ENCODE measurements at places on chromosomes 6 and 20. TPM values are rescaled to one million over a fixed set of nuclear protein-coding genes. Genes with fewer than 3 reads are reported as not detected.

The AGER gene
- 1.4 TPM for polyA plus RNA-seq

GRCh38 chr6:36484736-36485135, 41.9 kb downstream of the KCTD20 start:
- no peak for DNase-seq

The BEND6 gene
- 2.4 TPM for polyA plus RNA-seq

DNA sequence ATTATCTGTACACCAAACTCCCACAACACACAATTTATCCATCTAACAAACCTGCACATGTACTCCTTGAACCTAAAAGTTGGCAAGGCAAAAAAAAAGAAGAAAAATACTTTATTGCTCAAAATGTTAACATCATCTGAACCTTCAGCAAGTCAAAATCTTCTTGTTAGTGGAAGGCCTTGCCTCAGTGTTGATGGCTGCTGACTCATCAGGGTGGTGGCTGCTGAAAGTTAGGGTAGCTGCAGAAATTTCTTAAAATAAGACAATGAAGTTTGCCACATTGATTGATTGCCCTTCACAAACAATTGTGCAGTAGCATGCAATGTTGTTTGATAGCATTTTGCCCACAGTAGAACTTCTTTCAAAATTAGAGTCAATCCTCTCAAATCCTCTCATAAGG, 2.7 kb upstream of the WFDC11 start:
- DNase-seq: no peak

- DNase-seq: peak; percentile 77
Measured at GRCh38 chr20:53829255-53829723, 235.7 kb upstream of the ZNF217 start.

DNA sequence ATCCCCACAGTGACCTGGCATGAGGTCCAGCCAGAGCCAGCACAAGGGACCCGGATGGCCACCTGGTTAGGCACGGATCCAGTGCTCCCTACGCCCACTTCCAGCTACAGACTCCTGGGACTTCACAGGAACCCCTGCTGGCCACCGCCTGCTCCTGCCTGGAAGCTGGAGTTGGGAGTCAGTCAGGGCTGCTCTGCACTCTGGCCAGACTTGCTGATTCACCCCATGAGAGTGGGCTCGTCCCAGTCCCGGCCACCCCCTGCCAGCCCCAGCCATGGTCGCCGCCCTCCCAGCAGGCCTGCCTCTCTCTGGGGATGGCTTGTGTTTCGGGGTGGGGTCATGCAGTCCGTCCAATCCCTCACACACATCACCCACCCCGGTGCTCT, 125.8 kb downstream of the DLL1 start:
- no peak for DNase-seq

- DNase-seq: peak; percentile 94
Measured at GRCh38 chr20:29079769-29080690, 2177.4 kb upstream of the DEFB115 start.

- peak; percentile 70 for DNase-seq
Measured at GRCh38 chr6:11212664-11213063, 19.8 kb downstream of the NEDD9 start.

The GGTLC1 gene
- not detected for polyA plus RNA-seq

The SIRPB2 gene
- polyA plus RNA-seq: not detected

The TRDN gene
- not detected for polyA plus RNA-seq

The ATP9A gene
- 10.2 TPM for polyA plus RNA-seq

- DNase-seq: peak; percentile 48
Measured at GRCh38 chr6:100078509-100078908, 84.5 kb upstream of the MCHR2 start.

The IL17F gene
- not detected for polyA plus RNA-seq

The TMC2 gene
- polyA plus RNA-seq: not detected

DNA sequence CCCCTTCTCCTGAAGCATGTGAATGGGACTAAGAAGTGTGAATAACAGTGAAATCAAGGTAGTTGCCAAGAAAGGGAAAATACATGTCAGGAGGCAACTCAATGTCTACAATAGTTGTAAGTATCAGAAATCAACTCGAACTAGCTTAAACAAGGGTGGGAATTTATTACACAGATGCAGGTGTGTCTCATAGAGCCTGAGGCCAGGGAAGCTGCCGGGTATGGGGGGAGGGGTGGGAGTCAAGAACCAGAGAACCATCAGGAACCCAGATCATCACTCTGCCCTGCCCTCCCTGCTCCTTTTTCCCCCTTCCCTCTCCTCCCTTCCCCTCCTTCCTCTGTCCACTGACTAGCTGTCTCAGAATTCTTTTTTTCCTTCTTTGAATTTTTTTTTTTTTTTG, 34.9 kb upstream of the BMP6 start:
- no peak for DNase-seq

The LY6G6F gene
- polyA plus RNA-seq: not detected

- DNase-seq: no peak
Measured at GRCh38 chr6:31202259-31203166, 32.0 kb upstream of the POU5F1 start.

GRCh38 chr6:118649918-118650581, 1.3 kb downstream of the CEP85L start:
- no peak for DNase-seq

DNA sequence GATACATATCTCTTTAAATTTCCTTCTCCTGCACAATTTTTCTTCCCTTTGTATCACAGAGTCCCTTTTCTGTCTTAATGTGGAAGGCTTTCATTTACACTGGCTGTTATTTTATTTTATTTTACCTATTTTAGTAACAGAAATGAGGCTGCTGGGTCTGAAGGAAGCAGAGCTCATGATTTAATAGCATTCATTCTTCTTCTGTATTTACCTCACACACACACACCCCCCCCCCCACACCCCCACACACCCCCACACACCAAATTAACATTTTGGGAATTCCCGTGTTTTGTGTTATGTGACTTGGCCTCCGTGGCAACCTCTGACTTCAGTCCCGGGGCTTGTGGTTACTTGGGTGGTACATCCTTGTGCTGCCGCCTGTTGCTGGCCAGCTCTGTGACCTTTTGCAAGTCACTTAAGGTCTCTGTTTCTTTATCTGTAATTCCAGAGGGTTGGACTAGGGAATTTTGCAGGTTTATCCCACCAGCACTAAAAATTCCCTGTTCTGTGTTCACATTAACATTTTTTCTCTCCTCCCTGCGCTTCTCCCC, 108.8 kb downstream of the TIAM2 start:
- DNase-seq: no peak

DNA sequence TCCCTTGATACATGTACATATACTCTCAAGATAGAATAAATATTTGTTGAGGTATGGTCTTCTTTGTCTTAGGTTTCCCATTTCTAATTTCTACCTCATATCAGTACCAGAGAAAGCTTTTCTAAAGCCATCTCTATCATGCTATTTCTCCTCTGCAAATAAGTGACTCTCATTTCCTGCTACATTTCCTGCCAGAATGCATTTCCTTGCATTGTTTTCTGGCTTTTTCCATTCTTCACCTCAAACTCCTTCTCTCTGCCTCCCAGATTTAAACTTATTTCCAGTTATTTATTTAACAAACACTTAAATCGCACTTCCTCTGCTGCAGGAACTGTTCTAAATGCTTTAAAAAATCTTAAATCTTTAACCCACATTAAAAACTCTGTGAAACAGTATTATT, 74.4 kb upstream of the STMND1 start:
- no peak for DNase-seq

The MTFR2 gene
- 11.8 TPM for polyA plus RNA-seq

DNA sequence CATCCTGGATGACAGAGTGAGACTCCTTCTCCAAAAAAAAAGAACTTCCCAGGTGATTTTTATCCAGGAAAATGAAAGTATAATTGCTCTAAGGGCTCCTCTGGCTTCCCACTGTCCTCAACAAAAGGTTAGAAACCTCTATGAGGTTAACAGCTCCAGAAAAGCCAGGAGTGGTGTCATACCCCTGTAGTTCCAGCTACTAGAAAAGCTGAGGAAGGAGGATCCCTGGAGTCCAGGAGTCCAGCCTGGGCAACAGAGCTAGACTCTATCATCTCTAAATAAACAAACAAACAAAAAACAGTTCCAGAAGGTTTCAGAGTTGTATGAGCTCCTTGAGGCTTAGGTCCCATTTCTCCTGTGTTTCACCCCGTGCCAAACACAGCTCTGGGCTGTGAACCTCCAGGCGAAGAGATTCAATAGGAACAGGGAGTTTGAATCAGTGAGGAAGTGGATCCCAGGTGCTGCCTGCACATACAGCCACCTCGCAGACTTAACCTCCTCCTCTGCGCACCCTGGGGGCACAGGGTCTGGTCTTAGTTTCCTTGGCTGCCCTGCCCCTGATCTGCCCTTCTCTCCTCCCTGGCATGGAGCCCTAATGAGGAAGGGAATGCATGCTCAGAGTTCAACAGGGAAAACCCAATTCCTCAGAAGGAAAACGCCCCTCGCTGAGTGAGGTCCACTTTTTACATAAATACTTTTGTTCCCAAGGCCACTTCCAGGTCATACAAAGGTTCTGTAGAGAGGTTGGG, 31.0 kb downstream of the ZC3H12D start:
- DNase-seq: no peak

DNA sequence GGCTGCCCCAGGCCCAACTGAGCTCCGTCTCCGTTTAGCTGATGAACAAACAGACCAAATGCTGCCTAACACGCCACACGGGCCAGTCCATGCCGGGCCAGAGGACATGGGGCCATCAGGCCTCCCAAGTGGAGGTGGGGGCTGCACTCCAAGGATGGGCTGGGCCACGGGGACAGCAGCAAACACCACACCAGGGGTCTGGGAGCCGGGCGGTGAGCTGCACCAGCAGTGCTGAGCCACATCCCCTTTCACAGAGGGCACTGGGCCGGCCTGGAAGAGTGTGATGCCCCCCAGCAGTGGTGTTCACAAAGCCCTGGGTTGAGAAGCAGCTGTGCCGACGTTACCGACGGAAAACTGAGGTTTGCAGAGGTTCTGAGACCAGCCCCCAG, 2.7 kb downstream of the KCNQ2 start:
- DNase-seq: no peak

- peak; percentile 90 for DNase-seq
Measured at GRCh38 chr20:53578492-53579222, 15.0 kb downstream of the ZNF217 start.

DNA sequence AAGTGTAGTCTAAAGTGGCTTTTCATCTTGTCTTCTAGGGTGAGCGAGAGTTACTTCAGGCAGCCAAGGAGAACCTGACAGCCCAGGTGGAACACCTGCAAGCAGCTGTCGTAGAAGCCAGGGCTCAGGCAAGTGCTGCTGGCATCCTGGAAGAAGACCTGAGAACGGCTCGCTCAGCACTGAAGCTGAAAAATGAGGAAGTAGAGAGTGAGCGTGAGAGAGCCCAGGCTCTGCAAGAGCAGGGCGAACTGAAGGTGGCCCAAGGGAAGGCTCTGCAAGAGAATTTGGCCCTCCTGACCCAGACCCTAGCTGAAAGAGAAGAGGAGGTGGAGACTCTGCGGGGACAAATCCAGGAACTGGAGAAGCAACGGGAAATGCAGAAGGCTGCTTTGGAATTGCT, 27.1 kb downstream of the C20orf173 start:
- no peak for DNase-seq

DNA sequence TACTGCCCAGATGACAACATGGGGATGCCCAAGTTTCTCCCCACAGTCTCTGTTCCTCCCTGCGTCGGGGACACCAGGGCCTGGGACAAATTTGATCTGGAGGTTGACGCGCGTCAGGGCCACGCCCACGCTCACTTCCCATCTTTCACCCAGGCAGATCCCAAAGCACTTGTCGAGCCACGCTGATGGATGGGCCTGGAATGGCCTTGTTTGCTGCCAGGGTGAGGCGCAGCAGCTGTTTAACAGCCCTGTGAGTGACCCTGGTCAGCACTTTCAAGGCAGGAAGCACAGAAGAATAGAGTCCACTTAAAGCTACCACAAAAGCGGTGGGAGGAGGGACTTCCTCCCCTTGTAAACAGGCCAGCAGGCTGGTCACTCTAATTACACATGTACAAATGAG, 324.7 kb upstream of the JARID2 start:
- DNase-seq: no peak

DNA sequence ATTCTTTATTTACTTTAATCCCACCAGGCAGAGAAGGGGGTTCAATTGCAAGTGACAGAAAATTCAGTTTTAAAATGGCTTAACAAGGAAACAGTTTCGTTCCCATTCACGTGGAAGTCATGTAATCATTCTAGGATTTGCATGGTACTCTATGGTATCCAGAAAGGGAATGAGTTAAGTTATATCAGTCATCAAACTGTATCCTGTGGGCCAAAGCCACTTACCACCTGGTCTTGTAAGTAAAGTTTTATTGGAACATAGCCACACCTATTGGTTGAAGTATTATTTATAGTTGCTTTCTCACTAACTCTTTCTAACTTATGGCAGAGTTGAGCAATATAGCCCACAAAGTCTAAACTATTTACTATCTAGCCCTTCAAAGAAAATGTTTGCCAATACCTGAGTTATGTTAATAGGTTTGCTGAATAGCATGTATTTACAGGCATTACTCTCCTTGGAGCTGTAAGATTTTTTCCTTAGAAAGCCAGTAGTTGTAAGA, 10.2 kb upstream of the MMS22L start:
- DNase-seq: no peak

- DNase-seq: no peak
Measured at GRCh38 chr20:8718279-8718678, 350.6 kb upstream of the PLCB4 start.

GRCh38 chr6:53119772-53120409, 28.8 kb downstream of the GCM1 start:
- peak; percentile 17 for DNase-seq

DNA sequence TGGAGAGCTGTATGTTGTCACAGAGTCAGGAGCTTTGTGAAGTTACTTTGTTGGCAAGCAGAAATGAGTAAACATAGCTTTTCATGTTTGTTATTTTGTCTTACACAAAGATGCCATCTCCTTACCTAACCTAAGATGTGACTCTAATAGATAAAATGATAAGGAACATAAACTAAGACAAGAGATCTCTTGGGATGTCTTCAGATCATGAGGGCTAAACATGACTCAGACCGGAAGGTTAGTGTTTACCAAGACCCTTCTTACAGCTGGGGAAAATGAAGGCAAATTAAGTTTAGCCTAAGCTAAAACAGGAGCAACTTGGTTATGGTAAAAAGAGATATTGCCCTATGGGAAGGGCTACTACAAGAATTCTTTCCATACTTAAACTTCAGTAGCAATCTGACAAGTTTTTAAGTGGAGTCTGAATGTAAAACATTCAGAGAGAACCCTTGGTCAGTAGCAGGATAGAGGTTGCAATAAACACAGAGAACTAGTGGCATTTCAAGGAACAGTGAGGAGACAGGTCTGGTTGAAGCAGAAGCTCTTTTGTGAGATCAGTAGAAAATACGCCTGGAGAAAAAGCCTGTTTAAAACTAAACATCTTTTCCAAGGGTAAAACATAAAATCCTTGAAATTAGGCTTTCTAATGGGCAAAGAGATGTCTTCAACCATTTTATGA, 29.9 kb downstream of the SGK1 start:
- DNase-seq: peak; percentile 53

GRCh38 chr6:149483334-149483725, 1.5 kb downstream of the ZC3H12D start:
- DNase-seq: no peak

The FRMD1 gene
- polyA plus RNA-seq: not detected
